ENCODE measurements at places on chromosomes 5 and 9. TPM values are rescaled to one million over a fixed set of nuclear protein-coding genes. Genes with fewer than 3 reads are reported as not detected.

The FCN1 gene
- not detected for polyA plus RNA-seq

The LCN9 gene
- not detected for polyA plus RNA-seq

The SLC46A2 gene
- not detected for polyA plus RNA-seq

The GARIN3 gene
- polyA plus RNA-seq: not detected

The LCN6 gene
- polyA plus RNA-seq: 2.2 TPM

The PCDH12 gene
- polyA plus RNA-seq: not detected

The ZFP2 gene
- not detected for polyA plus RNA-seq

The CNTNAP3B gene
- 0.68 TPM for polyA plus RNA-seq

The NUTM2G gene
- polyA plus RNA-seq: not detected

The PALM2AKAP2 gene
- not detected for polyA plus RNA-seq

The OBP2B gene
- not detected for polyA plus RNA-seq

The PITX1 gene
- 64.6 TPM for polyA plus RNA-seq

The PCDHB2 gene
- not detected for polyA plus RNA-seq

The DNAH5 gene
- not detected for polyA plus RNA-seq

The IFNK gene
- polyA plus RNA-seq: not detected

The HEMGN gene
- 137 TPM for polyA plus RNA-seq

The FAM163B gene
- not detected for polyA plus RNA-seq

The HTR4 gene
- polyA plus RNA-seq: not detected

The IGFBPL1 gene
- not detected for polyA plus RNA-seq

The DTWD2 gene
- 4.1 TPM for polyA plus RNA-seq

The FPGS gene
- 63.1 TPM for polyA plus RNA-seq

The GLIPR2 gene
- polyA plus RNA-seq: 4.0 TPM

The CLIC3 gene
- polyA plus RNA-seq: not detected

The GLT6D1 gene
- not detected for polyA plus RNA-seq

The SLC6A19 gene
- 1.1 TPM for polyA plus RNA-seq

The TOR4A gene
- 23.9 TPM for polyA plus RNA-seq
